ENCODE measurements at places on chromosomes 13 and 19.

GRCh38 chr13:79108914-79109643 lies 297.0 kb downstream of the RBM26 start:
- DNase-seq, result no peak

- no peak for DNase-seq
Measured at GRCh38 chr19:5828661-5829566, 10.6 kb downstream of the FUT6 start.

DNA sequence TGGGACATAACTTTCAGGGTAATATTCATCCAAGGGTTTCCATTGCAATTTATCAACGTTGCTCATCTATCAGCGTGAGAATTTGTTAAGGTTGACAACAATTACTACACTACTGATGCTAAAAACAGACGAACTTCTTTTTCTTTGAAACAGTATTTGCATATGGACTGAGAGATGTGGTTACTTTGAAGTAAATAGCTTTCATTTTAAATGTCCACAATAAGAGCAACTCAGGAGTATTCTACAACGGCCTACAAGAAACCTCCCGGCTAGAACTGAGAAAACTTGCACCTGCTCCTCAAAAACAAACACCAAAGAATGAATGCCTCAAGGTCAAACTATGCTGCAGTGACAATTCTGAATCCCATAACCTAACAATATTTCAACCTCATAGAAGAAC lies 238.4 kb downstream of the IRS2 start:
- no peak for DNase-seq

DNA sequence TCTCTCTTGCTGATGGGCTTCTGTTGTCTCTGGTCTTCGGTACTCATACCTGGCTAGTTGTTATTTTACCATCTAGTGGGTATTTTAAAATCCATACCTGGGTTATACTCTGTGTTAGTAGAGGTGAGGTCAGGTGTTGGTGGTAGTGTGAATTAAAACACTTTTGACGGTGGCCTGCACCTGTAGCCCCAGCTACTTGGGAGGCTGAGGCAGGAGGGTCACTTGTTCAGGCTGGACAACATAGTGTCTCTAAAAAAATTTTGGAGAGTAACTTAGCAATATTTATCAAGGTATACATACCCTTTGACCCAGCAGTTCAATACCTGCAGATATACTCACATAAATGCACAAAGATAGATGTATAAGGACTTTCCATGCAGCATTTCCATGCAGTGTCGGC lies 55.4 kb downstream of the GSX1 start:
- DNase-seq, result no peak

- DNase-seq, result peak; percentile 57
Measured at GRCh38 chr19:48403606-48404005, 10.1 kb downstream of the GRIN2D start.

DNA sequence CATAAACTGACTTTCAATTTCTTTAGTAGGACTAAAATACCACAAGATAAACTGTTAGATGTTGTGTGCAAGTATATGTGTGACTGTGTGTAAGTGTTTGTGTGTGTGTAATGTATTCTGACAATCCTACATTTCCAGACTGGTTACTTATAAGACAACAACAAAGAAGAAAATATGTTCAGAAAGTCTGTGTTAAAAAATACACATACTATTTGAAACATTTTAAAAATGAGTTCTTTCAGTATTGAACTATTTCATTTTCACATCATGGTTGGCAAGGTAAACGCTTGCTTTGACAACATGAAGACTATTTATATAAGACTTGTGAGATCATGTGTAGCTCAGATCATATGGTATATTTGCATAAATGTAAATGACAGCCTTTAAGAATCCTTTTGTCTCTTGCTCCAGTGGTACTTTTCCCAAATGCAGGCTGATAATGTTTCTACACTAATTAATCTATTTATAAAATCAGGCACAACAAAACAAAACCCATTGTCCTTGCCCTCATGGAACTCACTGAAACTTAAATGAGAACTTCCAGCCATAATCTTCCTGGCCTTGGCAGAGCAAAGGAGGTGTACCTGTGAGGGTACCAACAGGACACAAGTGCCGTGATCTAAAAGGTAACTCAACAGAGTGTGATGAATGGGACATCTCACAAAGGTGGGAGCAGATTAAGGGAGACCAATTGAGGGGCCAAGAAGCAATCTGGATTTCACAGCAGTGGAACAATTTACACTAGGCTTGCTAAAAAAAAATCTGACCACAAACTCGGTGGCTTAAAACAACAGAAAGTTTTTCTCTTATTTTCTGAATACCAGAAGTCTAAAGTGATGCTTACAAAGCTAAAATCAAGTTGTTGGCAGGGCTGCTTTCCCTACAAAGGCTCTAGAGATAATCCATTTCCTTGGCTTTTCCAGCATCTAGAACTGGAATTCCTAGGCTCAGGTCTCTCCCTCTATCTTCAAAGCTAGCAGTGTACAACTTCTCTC lies 349.0 kb downstream of the TBC1D4 start:
- no peak for DNase-seq

- no peak for DNase-seq
Measured at GRCh38 chr13:46324976-46325375, 62.1 kb downstream of the RUBCNL start.

DNA sequence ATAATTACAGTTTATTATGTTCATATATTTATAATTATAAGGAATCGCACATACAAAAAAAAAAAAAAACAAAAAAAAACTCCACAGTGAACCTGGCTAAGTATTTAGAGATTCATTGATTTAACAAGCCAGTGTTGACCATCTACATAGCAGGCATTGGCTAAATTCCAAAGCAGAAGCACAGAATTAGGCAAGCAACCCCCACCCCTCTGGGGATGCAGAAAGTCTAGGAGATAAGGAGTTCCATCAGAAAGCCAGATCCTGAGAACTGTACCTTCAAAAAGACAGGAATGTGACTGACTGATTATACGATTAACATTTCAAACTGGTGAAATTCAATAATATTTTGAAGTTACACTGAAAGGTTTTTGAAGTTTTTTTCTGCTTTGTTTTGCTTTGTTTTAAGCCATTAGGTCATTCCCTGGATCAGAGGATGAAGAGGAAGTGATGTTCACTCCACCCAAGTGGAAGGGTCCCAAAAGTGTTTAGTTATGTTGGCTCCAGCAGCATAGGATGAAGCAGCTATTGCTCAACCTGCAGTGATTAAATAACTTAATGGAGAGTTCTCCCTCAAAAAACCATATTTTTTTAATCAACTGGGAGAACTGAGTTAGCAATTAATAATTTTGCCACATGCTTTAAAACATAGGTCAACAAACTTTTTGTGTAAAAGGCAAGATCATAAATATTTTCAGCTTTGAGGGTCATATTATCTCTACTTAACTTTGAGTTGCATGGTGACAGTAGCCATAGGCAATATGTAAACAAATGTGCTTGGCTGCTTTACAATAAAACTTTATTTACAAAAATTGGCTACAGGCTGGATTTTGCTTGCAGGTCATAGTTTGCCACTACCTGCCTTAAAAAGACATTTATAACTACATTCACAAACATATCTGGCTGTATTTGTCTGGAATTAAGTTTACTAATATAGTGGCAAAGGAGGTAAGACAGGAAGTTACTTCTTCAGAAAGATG lies 49.6 kb downstream of the DOCK9 start:
- no peak for DNase-seq

GRCh38 chr13:36717966-36718545 lies 44.2 kb downstream of the SERTM1 start:
- DNase-seq, result no peak

- DNase-seq, result no peak
Measured at GRCh38 chr13:21673539-21673788, 2.6 kb downstream of the FGF9 start.

All from head of caudate nucleus (tissue), 42 donors.